Stimulated activated CD8-positive, alpha-beta memory T cell treated with anti-CD3 and anti-CD28 coated beads, Interleukin-2, amount 100 ng/mL, for 48 hours (primary cell): ENCODE measurements at places on chromosomes 1 and 21.

DNA sequence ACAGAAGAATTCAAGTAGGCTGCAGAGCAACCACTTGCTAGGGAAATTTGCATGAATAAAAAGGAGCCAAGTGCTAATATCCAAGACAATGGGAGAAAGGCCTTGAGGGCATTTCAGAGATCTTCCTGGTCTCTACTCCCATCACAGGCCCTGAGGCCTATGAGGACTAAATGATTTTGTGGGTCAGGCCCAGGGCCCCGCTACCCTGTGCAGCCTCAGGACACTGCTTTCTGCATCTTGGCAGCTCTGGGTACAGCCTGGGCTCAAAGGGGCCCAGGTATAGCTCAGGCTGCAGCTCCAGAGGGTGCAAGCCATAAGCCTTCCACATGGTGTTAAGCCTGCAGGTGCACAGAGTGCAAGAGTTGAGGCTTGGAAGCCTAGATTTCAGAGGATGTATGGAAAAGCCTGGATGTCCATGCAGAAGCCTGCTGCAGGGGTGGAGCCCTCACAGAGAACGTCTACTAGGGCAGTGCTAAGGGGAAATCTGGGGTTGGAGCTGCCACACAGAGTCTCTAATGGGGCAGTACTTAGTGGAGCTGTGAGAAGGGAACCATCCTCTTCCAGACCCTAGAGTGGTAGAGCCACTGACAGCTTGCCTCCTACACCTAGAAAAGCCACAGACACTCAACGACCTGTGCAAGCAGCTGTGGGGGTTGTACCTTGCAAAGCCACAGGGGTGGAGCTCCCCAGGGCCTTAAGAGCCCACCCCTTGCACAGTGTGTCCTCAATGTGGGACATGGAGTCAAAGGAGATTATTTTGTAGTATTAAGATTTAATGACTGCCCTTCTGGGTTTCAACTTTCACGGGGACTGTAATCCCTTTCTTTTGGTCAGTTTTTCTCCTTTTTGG lies 13.7 kb upstream of the ACTRT2 start:
- no peak for DNase-seq

DNA sequence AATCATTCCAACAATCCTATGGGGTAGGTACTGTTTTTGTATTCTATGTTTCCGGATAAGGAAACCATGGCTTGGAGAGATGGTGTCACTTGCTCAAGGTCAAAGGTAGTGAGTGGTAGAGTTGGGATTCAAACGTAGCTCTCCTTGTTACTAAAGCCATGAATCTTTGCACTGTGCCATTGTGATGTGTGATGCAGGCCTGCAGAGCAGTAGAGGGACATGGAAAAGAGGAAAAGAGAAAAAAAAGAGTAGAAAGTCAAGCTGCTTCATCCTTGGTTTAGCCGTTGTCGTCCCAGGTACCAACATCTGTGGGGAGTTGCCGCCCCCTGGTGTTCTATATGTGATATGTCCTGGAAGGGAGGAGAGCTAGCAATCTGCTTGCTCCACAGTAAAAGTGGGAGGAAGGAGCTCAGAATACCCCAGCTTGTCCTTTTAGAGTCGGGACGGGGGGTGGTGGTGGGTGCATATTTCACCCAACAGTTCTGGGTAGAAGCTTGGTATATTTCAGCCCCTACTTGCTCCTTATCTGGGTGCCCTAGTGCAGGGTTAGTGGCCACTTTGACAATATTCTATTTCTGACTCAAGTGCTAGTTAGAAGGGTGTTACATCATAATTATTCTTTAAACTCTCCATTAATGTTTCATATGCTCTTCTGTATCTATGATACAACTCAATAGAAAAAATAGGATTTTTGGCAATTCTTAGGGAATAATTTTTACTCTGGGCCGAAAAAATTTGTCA lies 98.4 kb downstream of the EBNA1BP2 start:
- DNase-seq: peak; percentile 51

DNA sequence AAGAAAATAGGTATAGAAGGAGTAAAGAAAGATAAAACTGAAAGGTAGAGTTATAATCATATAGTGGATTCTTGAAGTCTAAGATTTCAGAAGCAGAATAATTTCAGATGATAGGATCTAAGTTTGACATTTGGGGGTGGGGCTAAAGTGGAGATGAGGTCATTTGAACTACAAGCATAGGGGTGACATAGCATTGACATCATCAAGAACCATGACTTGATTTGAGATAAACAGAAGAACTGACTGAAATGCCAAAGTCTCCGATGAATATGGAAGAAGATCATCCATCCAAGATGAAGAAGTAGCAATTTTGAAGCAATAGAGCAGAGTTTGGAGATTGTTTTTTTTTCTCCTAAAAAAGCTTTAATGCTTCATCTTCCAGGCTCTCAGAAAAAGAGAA lies 122.3 kb downstream of the MACF1 start:
- DNase-seq: no peak

GRCh38 chr1:150813028-150813707 lies 5.1 kb upstream of the CTSK start:
- DNase-seq: no peak

DNA sequence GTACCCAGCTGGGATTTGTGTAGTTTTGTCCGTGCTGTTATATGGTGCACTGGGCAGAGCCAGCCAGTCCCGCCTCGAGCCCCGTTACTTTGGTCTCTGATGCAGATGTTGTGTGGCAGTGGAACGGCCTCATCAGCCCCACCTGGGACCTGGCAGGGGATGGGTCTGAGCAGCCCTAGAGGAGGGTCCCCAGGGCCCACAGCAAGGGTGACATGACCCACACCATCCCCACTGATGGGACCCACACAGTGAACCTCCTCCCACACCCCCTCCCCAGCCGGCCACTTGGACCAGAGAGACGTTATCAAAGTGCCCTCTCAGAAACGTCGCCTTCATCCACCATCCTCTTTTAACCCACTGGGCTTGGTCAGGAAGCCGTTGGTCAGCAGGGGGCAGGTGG lies 42.0 kb upstream of the PCBP3 start:
- no peak for DNase-seq

GRCh38 chr1:192430644-192431043 lies 113.9 kb downstream of the RGS21 start:
- no peak for DNase-seq

DNA sequence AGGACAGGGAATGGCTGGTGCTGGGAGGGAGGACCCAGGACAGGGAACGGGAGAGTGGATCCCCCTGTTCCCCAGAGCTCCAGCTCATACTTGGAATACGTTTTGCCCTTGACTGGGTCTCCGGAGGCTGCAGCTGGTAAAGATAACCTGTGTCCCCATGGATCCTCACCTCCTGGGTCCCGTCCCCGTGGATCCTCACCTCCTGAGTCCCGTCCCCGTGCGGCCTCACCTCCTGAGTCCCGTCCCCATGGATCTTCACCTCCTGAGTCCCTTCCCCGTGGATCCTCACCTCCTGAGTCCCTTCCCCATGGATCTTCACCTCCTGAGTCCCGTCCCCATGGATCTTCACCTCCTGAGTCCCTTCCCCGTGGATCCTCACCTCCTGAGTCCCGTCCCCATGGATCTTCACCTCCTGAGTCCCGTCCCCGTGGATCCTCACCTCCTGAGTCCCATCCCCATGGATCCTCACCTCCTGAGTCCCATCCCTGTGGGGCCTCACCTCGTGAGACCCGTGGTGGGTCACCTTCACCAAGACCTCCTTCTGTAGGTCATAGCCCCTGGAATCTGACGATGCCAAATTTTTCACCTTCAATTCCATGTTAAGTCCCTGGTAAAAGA lies 61.4 kb downstream of the SCCPDH start:
- no peak for DNase-seq

- DNase-seq: no peak
These were observed 286.6 kb upstream of the FMN2 start for GRCh38 chr1:239805042-239805441.

DNA sequence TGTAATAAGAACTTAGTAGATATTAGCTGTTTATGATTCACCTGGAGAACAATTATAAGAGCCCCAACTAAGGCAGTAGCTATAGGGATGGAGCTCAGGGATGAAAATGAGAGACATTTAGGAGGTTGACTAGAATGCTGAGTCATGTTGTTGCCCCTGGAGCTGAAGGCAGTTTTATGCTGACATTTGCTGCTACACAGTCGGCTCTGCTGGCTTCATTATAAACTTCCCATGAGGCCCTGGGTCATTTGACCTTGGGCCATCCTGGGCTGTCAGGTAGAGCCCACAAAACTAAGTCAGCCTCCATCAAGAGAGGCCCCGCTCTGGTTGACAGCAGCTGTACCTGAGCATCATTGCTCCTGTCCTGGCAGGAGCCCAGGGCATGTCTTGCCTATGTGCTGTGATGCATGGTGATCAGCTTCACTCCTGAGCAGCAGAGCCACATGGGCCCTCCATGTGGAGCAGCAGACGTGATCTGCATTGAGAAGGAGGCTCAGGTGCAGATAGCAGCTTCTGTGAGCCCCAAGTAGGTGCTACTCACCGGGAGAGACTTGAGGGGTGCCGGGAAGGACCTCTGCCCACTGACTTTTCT lies 112.4 kb downstream of the TBX19 start:
- no peak for DNase-seq

DNA sequence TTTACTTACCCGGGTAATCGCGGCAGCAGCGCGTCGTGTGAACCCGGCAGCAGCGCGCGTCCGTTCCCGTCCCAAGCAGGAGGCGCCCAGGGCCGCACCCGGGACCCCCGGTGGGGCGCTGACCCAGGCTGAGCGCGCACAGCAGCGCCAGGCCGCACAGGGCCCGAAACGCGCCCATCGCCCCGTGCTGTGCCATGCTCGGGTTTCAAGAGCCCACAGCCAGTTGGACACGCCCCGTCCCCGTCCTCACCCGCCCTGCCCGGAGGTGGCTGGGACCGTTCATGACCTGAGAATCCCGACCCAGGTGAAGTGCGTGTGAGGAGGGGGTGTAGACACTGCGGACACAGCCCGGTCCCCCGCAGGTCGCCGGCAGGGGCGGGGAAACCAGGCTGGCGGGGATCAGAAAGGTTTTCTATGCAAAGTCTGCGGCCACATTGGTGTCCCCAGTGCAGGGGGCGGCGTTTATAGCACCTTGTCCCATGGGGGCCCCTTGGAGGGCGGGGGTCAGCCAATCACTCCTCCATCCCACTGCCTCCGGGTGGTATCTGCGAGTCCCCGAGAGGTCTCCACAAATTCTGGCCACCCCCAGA lies at the start of gene TNFRSF18:
TNFRSF18 (minus strand) TSS at position 217 of the 590 bp plus-strand sequence; CDS start at position 196, 21 bp downstream.
- DNase-seq: peak; percentile 47

DNA sequence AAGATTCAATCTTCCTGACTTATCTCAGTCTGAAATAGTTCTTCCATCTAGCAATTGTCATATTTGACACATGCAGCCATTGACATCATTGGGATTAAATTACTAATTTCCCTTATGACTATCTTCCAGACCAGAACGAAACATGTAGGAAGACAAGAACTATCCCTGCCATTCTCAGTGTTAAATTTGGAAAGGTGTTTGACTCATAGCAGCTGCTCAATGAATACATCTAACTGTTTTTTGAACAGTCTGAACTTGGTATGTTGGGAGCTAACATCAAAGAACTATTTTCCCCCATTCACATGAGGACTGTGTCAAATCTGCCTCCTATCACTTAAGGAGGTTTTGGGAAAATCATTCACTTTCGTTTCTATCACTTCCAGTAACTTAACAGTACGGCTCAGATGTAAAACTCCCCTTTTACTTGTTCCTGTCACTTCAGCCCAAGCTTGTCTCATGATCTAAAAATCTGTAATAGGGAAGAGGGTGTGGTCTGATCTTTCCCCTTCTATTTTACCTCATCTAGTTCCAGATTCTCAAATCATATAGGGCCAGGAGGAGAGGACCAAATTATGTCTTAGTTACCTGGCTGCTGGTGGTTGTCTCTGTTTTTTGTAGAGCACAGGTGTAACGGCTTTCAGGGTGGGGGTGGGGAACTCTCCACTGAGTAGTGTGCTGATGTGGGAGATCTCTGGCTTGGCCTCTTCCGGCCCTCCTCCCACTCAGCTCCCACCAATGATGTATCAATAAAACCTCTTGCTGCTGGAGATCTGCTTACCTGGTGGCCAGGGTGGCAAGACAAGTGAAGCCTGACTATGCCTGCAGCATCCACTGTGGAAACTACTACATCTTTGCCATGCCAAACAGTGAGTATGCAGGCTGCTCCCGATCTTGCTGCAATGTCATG lies 26.2 kb upstream of the SLAMF1 start:
- no peak for DNase-seq

GRCh38 chr1:113929750-113930498 lies 800 bp downstream of the HIPK1 start:
- DNase-seq: peak; percentile 36

GRCh38 chr1:163166886-163167555 lies 35.7 kb downstream of the RGS5 start:
- DNase-seq: no peak

GRCh38 chr21:24369746-24370145 lies 1237.5 kb downstream of the MRPL39 start:
- DNase-seq: no peak

GRCh38 chr1:15180945-15181523 lies 27.5 kb downstream of the TMEM51 start:
- DNase-seq: no peak

DNA sequence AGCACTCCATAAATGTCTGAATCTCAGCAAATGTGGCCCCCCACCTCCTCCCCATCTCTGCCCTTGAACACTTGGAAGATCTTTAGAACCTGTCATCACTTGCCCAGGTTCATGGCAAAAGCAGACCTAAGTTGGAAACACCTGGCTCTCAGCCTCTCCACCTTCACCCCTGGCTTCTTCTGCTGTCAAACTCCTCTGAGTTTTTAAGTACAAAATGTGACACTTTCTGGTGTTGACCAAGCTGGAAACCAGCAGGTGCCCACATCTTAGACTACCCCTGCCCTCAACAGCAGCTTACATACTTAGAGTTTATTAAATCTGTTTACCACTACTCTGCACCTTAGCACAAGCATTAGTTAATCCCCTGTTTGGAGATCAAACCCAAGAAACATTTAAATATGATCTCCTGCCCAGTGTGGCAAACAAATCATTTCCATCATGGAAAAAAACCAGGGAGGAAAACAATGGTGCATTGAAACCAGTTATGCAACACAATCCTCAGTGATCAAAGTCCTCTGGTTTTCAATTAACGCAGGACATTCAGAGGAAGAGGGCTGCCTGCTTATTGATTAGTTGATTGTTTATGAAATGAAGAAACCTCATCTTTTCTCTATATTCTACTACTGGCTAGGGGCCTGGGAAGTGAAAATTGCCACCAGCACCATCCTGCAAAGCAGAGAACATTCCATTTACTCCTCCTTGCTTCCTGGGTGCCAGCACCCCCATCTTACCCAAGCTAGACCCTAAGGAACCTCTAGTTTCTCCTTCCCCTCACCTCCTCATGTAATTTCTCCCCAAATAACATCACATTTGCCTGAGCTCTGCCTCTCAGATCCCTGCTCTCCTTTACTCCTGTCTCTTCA lies 139.4 kb upstream of the RAB4A start:
- DNase-seq: no peak

GRCh38 chr1:20271498-20272400 lies 18.9 kb upstream of the VWA5B1 start:
- no peak for DNase-seq

GRCh38 chr1:186689907-186690306 lies 9.7 kb upstream of the PTGS2 start:
- DNase-seq: no peak

GRCh38 chr1:147560765-147561471 lies 19.6 kb downstream of the BCL9 start:
- no peak for DNase-seq

GRCh38 chr21:36773117-36773516 lies 74.2 kb downstream of the SIM2 start:
- DNase-seq: no peak
